ENCODE measurements at places on chromosomes 3 and 15.

- DNase-seq: no peak
Measured at GRCh38 chr3:8554696-8555095, 53.1 kb downstream of the LMCD1 start.

DNA sequence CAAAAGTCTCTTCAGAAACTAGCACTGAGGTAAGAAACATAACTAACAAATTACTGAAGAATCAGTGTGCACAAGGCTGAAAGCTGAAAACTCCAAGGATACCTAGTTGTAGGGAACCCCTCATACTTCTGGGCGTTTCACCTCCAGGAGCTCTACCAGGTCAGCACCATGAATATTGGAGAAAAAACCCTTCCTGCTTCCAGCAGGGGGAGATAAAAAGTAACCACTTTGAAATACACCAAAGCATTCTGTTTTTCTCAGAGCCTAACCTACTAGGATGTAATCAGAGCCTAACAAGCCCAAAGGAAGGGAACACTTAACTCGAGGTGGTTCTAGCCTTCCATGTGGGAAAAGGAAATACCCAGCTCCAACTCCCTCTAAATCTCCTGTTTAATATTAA is 175.8 kb upstream of the MME start:
- no peak for DNase-seq

GRCh38 chr3:33229066-33229465 is 10.5 kb upstream of the SUSD5 start:
- no peak for DNase-seq

GRCh38 chr3:170324962-170325361 is 32.6 kb upstream of the SKIL start:
- no peak for DNase-seq

DNA sequence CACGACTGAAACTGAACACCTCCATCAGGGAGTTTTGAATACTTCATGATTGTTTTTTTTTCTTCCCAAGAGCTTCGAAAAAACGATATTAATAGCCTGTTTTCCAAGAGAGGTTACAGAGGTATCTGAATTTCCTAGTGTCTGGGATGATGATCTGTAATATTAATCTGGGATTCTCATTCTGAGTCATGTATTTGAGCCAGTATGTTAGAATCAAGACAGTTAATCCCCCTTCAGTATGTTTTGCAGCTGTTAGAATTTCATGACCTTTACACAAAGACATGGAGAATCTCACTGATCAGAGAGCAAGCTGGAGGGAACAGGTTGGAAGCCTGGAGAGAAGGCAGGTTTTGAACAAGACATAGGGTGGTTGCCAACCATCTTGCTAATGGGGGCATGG is 234.5 kb upstream of the GAP43 start:
- no peak for DNase-seq

GRCh38 chr15:44193651-44194322 is 1.3 kb downstream of the FRMD5 start:
- DNase-seq: peak; percentile 4

DNA sequence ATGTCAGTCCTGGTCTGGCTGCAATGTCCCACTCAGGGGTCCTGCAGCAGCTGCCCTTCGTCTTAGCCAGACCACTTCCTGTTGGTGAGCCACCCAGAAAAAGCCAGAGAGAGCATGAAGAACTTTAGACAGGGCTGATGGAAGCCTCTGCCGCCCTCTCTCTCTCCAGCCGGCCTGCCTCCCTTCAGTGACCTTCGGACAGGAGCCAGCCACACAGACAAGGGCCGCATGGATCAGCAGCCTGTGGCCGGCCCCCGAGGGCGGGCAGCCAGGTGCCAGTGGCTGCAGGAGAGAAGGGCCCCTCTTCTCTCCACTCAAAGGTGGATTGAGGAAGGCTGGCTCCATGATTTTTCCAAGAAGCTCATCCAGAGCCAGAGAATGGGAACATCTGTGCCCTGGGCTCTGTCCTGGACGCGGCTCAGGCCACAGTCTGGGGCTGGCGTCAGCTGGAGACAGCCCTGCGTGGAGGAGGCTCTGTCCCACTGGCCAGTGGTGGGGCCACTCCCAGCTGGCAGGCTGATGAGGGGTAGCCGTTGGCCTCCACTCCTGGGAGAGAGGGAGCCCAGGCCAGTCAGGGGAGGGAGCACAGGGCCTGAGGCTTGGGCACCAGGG is 42.9 kb downstream of the ISG20 start:
- no peak for DNase-seq

Measured in NCI-H1092 (cell line).